ENCODE measurements at places on chromosomes 12 and 14.
A peak's percentile ranks its signal among the peaks of the same experiment; 100 is the strongest.

GRCh38 chr12:45543887-45544286 lies 185.6 kb upstream of the ARID2 start:
- DNase-seq: peak; percentile 29

DNA sequence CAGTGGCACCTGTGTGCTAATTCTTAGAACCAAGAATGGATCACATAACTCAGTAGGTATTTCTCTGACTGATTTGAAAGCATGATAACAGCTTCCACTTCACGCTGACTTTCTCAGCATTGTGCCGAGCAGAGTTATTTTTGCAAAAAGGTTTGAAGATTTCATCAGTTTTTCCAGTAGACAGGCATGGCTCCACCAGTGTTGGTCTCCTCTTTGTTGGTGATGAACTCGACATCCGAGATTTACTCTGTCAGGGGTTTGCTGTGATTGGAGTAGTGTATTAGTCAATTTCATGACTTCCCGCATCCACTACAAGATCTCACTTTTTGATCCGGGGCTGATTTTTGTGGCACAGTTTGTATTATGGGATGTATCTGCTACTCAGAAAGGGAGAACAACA lies 85.3 kb downstream of the PRKCH start:
- DNase-seq: no peak

- no peak for DNase-seq
Observed at GRCh38 chr12:11801643-11802042, 152.2 kb downstream of the ETV6 start.

GRCh38 chr14:88933191-88933590 lies 108.7 kb downstream of the TTC8 start:
- DNase-seq: no peak

DNA sequence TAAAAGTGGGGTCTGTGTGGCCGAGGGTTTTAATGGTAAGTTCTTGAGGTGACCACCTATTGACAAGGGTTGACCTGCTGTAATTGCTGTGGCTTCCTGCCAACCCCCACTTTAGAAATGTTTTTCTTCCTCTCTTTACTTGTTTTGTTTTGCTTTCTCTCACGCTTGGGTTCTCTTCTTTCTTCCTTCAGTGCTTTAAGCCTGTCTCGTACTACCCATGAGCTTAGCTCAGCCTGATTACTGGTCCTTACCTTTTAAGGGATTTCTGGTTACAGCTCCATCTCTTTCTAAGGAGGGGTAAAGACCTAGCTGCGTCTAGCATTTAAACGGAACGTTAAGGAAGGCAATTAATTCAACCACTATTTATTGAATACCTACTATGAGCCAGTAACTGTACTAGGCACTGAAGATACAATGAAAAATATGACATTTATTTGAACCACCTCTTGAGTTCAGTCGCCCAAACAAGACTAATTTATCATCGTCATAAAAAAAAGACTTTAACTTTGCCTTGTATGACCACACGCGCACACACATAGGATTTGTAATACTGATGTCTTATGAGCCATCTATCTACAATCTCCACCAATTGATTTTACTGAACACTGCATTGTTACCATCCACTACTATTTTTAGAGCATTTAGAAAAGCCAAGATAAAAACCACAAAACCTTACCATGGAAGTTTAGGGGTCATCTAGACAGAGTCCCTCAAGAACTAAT lies 888 bp upstream of the PPP1R12A start:
- no peak for DNase-seq

GRCh38 chr12:65867394-65867793 lies 43.1 kb downstream of the HMGA2 start:
- DNase-seq: no peak

- DNase-seq: no peak
Observed at GRCh38 chr14:70097576-70098249, 91.0 kb downstream of the SLC8A3 start.

DNA sequence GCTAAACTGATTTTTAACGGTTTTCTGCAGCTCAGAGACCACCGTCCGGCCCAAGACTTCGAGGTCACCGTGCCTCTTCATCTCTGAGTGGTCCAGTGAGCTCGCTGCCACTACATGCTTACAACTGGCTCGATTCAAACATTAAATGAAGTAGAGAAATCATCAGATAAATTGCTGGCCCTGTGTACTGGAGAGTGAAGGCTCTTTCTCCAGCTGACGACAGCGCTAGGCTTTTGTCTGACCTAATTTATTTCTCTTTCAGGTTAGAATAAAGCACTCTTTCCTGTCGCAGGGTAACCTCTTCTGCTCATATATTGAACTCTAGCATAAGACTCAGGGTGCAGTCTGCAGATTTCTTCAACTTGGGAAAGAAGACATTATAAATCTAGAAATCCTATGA lies 6.4 kb downstream of the BCL11B start:
- DNase-seq: no peak

- DNase-seq: no peak
Observed at GRCh38 chr12:130427381-130427887, 89.7 kb downstream of the PIWIL1 start.

DNA sequence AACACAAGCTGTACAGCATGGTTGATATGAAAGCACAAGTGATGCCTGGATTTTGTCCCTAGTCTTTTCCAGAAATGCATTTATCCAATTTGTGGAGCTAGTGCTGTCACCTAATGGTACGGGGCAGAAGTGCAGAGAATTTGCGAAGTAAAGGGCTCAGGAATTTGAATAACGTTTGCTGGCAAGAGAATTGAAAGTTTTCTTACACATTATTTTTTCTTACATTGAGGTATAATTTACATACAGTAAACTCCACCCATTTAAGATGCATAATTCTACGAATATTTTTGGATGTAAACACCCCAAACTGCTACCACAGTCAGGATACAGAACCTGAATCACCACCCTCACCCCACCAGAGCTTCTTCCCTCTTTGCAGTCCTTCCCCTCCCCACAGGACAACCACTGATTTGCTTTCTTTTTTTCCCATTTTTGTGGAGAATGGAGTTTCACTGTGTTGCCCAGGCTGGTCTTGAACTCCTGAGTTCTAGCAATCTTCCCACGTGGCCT lies 3.5 kb downstream of the AICDA start:
- no peak for DNase-seq

DNA sequence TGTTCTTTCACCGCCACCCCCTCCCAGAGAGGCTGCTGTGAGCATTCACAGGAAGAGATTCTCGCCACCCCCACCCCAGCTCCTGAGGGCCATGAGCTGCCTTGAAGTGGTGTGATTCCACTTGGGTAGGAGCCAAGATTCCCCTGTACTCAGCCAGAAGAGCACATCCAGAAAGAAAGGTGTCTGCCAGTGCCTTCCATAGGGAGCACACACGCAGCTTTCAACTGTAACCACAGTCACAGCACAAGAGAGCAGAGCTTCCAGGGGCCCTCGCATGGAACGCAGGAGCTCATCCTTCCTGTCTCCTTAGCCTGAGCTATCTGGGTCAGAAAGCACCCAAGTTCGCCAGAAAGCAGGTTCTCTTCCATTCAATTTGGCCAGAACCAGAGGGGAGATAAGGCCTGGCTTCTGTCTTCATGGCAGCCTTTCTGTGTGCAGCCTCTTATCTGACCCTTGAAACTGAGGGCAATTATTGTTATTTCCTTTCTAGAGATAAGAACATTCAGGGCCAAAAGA lies 66.6 kb upstream of the SCN8A start:
- no peak for DNase-seq

GRCh38 chr12:108126212-108126611 lies 2.9 kb upstream of the WSCD2 start:
- no peak for DNase-seq

GRCh38 chr12:38776647-38777046 lies 128.7 kb downstream of the CPNE8 start:
- no peak for DNase-seq

GRCh38 chr14:53515276-53515675 lies 362.2 kb upstream of the DDHD1 start:
- DNase-seq: no peak

- DNase-seq: no peak
Observed at GRCh38 chr12:120978296-120979219, at the start of gene HNF1A. Gene HNF1A, plus strand, starts transcription at chr12:120978543. Its CDS starts 226 bp downstream, at chr12:120978769.

GRCh38 chr14:95951359-95951758 lies 74.7 kb downstream of the TUNAR start:
- DNase-seq: no peak

DNA sequence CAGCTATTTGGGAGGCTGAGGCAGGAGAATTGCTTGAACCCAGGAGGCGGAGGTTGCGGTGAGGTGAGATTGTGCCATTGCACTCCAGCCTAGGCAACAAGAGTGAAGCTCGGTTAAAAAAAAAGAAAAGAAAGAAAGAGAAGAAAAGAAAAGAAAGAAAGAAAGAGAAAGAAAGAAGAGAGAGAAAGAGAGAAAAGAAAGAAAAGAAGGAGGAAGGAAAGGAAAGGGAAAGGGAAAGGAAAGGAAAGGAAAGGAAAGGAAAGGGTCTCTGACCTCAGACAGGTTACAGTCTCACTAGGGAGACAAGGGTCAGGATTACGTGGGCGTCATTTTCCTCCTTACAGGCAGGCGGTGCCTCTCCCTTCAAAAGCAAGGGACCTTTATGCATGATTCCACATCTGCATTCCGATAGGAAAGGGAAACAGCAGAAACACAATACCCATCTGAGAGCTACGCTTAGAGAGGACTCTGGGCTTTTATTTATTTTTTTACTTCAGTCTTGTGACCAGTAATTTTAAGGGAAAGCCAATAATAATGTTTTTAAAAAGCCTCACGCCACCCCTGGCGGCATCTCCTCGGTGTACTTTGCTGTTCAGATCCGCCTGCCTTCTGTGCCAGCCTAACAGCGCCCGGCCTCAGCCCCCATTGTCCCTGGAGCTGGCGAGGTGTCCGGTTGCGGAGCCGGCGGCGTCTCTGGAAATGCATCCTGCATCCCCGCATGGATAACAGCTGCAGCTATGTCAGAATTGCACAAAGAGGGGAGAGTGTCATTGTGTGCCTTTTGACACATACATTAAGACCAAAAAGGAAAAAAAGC lies 945 bp upstream of the HIP1R start:
- no peak for DNase-seq

Measured in stimulated activated effector memory CD8-positive, alpha-beta T cell treated with anti-CD3 and anti-CD28 coated beads, Interleukin-12 subunit alpha, Interleukin-12 subunit beta, amount 100 ng/mL, for 72 hours (primary cell).